ENCODE measurements at places on chromosomes 11 and 22.

DNA sequence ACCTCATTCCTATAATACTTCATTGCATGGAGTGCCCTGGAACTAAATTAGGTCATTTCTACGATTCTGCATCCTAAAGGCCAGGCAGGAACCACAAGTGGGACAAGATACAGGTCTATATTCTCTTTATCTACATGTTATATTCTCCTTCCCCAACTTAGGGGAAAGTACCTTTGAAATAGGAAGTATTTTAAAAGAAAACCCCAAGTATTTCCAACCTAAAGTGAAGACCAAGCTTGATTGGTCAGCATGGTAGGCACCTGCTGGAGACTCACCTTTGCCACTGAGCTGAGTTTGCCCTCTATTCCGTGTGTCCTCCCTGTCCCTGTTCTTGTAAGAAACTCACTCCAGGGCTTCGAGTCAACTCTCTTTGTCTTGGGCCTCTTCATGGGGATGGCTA is 11.2 kb upstream of the LYVE1 start:
- DNase-seq, result no peak

GRCh38 chr22:20906387-20906767 is 10.8 kb upstream of the CRKL start:
- no peak for DNase-seq

DNA sequence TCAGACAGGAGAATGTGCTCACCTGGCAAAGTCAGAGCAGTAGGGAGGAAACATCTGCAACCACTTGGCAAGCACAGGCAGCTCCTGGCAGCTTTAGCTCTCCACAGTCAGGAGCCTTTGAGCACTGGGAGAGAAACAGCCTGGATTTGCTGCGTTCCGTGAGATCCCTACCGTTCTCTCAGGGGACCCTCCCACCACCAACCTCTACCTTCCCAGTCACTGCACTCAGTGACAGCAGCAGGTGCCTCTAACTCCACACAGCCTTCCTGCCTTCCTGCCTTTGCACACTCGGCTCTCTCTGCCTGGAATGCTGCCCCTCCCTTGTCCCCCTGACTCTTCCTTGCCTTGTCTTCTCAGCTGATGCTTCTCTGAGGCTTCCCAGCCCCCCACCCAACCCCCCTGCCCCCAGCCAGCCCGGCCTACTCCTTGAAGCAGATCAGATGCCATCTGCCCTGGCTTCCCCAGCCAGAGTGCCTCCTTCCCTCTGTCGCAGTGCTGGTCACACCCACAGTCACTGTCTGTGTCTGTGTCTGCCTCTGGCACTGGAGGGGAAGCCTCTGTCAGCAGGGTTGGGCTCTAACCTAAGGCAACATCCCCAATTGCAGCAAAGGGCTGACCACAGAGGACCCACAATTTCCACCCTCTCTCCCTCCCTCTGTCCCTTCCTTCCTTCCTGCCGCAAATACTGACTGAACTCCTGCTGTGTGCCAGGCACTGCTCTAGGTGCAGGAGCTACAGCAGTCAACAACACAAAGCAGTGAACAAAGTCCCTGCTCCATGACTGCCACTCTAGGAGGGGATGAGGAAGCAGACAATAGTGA is 14.9 kb upstream of the TSKU start:
- peak; percentile 91 for DNase-seq

- DNase-seq, result peak; percentile 94
These were observed 11.4 kb downstream of the FLI1 start for GRCh38 chr11:128705124-128705920.

DNA sequence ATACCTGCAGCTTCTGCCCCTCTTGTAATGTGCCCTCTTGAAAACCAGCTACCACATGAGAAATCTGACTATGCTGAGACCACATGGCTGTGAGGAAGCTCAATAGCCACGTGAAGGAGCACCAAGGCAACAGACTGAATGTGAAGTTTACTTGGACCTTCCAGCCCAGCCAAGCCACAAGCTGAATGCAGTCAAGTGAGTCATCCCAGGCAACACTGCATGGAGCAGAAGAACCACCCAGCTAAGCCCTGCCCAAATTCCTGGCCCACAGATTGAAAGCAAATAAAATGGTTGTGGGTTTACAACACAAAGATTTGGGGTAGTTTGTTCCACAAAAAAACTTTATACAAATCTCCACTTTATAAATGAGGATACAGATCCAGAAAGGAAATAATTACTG is 114.5 kb downstream of the TIMP3 start:
- no peak for DNase-seq

GRCh38 chr22:17910561-17911311 is 113.6 kb downstream of the MICAL3 start:
- DNase-seq, result no peak

DNA sequence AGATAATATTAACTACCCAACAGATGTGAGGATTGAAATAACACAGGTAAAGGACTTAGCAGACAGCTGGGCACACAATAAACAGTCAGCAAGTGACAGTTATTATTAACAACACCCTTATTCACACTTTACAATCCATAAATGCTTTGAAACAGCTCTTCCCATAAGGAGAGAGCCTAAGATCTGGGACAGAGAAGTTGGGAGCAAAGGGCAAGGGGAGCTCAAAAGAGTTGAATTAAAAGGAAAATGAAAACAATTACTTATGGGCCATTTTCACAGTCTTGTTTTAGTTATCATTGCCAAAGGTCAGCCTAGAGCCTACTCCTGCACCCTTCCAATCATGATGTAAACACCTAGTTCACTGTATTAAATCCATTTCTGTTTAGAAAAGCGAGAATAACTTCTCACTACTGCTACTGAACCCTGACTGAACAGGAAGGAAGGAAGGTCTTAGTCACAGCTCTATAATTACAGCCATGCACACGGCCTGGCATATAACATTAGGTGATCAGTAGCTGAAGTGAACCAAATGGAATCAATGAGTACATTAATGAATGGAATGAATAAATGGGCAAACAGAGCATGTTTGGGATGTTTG is 111.3 kb downstream of the PLEKHA7 start:
- no peak for DNase-seq

GRCh38 chr11:2691991-2692875 is 7.6 kb downstream of the KCNQ1OT1 start:
- no peak for DNase-seq
